Thymus (tissue), 14 donors: ENCODE measurements at places on chromosomes 12 and 14. TPM values are rescaled to one million over a fixed set of nuclear protein-coding genes. Genes with fewer than 3 reads are reported as not detected.
A peak's percentile ranks its signal among the peaks of the same experiment; 100 is the strongest.

The ALX1 gene
- 0.05 TPM for polyA plus RNA-seq

DNA sequence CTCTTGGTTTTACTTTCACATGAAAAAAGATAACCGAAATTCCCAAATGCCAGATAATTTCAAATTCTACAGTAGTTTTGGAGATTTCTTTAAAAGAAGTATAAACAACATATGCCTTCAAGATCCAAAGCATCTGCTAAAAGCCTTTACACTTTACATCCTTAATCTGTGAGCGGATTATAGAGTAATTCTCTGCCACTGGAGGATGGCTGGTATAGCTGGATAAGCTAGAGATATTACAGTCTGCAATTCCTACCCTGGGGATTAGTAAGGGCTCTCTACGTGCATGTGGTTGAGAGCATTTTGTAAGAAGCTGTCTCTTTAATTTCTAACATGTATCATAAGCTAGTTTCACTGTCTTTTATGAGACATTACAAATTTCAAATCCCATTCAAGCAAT is 240.3 kb upstream of the HMGA2 start:
- DNase-seq, result no peak

The TSHR gene
- 10.3 TPM for polyA plus RNA-seq

The KRT83 gene
- 1.0 TPM for polyA plus RNA-seq

The OR11H7 gene
- not detected for polyA plus RNA-seq

GRCh38 chr12:54012631-54013409 is 4.0 kb downstream of the HOXC8 start:
- DNase-seq, result no peak

GRCh38 chr12:127399451-127399850 is 867.5 kb upstream of the TMEM132C start:
- DNase-seq, result no peak

DNA sequence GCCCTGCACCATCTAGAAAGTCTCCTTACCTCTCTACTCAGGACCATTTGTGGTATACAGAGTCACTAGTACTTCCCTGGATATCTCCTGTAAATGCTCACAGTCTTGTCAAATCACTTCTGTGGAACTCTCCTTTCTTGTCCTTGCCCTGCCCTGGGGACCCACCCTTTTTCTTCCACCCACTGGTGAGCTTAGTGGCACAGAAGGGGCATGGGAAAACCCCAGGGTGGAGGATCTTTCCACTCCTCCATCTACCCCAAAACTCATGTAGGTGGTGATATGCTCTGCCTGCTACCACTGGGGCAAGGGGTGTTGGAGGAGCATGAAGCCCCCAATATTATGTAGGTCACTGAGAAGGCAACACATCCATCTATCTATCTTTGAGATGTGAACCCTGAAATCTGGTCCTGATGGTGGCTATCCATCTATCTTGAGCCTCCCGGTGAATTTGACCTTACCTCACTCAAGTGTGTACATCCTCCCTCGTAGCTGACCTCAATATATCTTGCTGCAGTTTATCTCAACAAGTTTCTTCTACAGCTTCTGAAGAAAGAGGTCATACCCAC is 943 bp downstream of the TESPA1 start:
- no peak for DNase-seq

GRCh38 chr12:73947326-73948026 is 590.2 kb upstream of the ATXN7L3B start:
- no peak for DNase-seq

- DNase-seq, result peak; percentile 56
Measured at GRCh38 chr14:66070542-66071319, 415.4 kb upstream of the CCDC196 start.

The SPX gene
- polyA plus RNA-seq, result 4.1 TPM

GRCh38 chr14:94914191-94914590 is 144.3 kb upstream of the GSC start:
- DNase-seq, result no peak

DNA sequence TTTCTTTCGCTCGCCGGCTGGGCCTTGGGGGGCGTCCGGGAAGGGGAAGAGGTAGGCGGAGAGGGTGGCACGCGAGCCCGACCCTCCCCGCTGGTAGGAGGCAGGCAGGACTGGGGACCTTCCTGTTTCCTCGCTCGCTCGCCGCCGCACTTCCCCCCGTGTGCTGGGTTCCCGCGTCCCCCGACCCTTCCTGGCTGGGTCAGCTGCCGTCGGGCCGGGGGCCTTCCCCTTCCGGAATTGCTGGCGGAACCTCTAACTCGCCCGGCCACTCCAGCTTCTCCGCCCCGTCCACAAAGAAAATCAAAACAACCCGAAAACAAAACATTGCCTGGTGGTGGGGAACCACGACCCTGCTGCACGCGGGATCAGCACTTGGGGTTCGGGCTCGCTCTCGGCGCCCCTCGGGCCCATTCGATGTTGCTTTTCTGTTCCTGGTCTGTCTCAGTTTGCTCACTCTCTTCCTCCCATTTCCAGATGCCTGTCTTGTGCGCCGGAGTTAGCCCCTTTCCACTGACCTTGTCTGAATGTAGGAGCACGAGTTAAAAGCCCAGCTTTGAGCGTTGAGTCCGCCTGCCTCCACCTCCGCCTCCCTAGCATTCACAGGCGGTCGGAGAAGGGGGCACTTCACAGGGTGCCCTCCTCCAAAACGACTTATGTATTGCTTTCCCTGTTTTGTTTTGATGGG is 581 bp downstream of the PAPOLA start:
- DNase-seq, result no peak

GRCh38 chr12:54596526-54596946 is 8.1 kb upstream of the PPP1R1A start:
- peak; percentile 45 for DNase-seq

DNA sequence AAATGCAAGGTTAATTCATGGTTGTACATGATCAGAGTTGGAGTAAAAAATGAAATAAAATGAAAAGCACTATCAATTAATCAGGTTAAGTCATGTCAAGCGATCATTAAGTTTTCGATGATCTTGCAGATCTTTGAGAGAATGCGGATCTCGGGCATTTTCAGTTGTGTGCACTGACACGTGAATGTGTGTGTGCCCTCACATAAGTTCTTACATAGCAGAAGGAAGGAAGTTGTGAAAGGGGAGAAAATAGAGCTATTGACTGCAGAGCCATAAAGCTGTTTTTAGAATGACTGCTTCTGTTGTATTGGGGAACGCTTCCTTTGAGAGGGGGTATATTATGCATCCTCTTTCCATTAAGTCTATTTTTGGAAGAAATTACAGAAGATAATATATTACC is 101.3 kb downstream of the HMGA2 start:
- DNase-seq, result no peak

The ETFBKMT gene
- 1.5 TPM for polyA plus RNA-seq

- no peak for DNase-seq
Measured at GRCh38 chr12:19299765-19300164, 139.5 kb upstream of the AEBP2 start.

GRCh38 chr12:6532051-6532926 is 2.0 kb upstream of the GAPDH start:
- DNase-seq, result peak; percentile 79

The NOXRED1 gene
- 1.6 TPM for polyA plus RNA-seq

GRCh38 chr12:90170740-90171139 is 462.1 kb upstream of the ATP2B1 start:
- DNase-seq, result no peak

- DNase-seq, result no peak
Measured at GRCh38 chr12:47134005-47134404, 54.2 kb upstream of the AMIGO2 start.

The TGM1 gene
- 41.0 TPM for polyA plus RNA-seq

- no peak for DNase-seq
Measured at GRCh38 chr14:73770977-73771847, 57.0 kb upstream of the PNMA1 start.

The HAL gene
- polyA plus RNA-seq, result 1.7 TPM

- DNase-seq, result no peak
Measured at GRCh38 chr12:31431721-31432240, 105.8 kb upstream of the SINHCAF start.

DNA sequence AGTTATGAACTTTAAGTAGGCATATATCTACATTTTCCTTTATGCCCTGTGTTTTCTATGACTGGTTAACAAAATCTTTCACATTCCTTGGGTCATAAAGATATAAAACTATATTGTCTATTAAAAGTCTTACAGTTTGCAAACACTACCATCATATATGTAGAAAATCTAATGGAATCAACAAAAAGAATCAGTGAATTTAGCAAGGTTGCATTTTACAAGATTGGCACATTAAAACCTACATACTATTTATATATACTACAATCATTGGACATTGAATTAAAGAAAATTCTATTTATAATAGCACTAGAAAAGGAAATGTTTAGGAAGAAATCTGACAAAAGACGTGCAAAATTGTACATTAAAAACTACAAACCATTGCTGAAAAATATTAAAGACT is 173.3 kb upstream of the ABCD2 start:
- DNase-seq, result no peak

DNA sequence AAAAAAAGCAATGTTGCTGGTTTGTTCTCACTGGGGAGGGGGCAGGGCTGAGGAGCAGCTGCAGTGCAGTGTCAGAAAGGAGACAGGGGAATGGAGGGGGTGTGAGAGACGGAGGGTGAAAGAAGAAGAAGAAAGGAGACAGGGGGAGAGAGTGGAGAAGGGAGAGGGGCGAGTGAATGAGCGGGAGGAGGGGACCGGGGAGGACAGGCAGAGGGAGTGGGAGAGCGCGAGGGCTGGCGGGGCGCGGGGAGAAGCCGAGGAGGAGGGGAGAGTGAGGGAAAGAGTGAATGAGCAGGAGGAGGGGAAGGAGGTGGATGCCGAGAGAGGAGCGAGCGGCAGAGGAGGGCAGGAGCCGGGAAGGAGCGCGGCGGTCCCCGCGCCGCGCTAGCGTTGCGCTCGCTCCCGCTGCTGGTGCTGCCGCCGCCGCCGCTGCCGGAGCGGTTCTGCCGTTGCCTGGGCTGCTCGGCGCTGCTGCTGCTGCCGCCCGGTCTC is at the start of gene NOVA1:
NOVA1 (minus strand) TSS at position 445 of the 492 bp plus-strand sequence. CDS start 597 bp downstream, outside the sequence.
- DNase-seq, result no peak

DNA sequence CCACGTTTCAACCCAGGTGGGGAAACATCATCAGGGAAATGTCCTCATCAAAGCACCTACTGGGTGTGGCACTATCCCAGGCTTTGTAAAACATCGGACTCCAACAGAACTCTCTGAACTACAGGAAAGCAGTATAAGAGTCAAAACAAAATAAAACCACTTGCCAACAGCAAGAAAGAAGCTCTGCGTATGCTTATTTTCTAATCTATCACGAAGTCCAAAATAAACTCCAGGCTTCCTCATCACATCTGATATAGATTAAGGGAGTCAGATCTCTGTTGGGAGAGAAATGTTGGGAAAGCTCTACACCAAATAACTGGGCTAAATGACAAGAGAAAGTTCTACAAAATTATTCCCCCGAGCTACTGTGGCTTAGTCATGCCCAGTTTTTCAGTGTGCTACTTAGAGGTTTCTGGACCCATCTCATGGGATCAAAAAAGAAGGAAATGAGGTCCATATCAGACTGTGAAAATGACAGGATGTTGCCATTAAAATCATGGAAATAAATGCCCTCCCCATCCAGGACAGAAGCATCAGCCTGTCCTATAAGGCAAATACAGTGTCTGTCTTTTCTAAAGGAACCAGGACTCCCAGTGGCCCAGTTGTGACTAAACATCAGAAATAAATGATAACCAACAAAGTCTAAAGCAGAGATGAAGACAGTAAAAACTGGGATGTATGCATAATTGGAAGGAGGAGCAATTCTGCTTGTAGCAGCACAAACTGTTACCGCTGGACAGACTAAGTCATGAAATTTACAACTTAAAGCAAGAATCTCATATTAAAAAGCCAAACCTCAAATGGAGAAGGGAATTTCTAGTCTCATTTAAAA is 149.5 kb downstream of the STXBP6 start:
- DNase-seq, result no peak

- DNase-seq, result no peak
Measured at GRCh38 chr14:94001501-94002396, 4.6 kb downstream of the CCDC197 start.

The HECTD1 gene
- 46.0 TPM for polyA plus RNA-seq

The GRIN2B gene
- 0.02 TPM for polyA plus RNA-seq

- DNase-seq, result no peak
Measured at GRCh38 chr12:39490500-39491282, 47.8 kb upstream of the KIF21A start.

- no peak for DNase-seq
Measured at GRCh38 chr14:98937712-98938505, 334.1 kb downstream of the BCL11B start.

The OR6C2 gene
- polyA plus RNA-seq, result not detected

DNA sequence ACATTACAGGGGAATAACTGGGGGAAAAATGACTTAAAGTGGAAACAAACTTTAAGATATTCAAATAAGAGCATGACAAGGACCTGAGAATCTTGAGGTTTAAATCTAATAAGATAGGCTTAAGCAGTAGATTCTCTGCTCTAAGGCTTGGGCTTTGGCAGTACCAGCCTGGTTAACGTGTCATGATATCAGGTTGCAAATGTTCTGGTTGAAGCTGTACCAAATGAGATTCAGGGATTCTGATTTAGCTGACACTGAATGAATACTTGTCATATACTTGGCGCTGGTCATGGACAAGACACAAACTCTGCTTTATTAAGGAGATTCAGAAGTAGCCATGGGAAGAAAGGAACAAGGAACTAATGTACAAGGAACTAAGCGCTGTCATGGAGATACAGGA is 6.1 kb downstream of the TCP11L2 start:
- no peak for DNase-seq

The EVL gene
- 233 TPM for polyA plus RNA-seq

DNA sequence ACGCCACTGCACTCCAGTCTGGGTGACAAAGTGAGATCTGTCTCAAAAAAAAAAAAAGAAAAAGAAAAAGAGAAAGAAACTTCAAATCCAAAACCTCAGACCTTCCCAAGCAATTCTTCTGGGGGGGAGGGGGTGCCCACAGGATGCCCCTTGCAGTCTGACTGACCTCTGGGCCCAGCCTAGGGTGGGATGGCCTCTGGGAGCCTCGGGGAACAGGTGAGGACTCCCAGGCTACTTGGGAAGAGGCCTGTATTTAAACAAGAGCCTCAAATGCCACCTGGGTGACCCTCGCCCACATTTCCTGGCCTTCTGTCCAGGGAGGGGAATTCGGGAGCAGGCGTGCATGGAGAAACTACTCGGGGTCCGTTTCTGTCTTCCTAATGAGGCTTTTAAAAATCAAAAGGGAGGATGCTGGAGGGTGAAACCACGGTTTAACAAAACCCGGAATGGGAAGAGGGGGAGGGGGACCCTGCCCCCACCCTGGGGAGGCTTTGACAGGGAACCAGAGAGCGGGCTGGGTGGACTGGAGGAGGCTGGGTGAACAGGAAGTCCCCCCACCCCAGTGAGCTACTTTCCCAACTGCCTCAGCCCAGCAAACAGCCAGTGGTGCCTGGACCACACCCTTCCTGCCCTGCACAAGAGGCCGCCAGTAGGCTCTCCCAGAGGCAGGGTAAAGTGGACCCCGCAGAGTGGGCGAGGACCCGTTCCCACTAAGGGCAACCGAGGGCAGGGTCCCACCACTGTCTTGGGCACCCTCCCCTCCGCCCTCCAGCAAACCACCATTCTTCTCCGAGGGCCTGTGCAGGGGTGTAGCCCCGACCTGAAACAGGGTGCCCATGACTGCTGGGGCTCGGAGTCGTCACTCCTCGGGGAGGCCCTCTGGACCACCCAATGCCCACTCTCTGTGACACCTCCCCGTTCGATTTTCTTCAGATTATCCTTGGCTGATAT is 1.5 kb upstream of the FBRSL1 start:
- peak; percentile 73 for DNase-seq

The RAB2B gene
- polyA plus RNA-seq, result 15.7 TPM

The SERPINA1 gene
- 26.8 TPM for polyA plus RNA-seq

The ZFYVE26 gene
- 6.2 TPM for polyA plus RNA-seq

The PTHLH gene
- 0.30 TPM for polyA plus RNA-seq
